ENCODE measurements at places on chromosomes 4 and X.
A peak's percentile ranks its signal among the peaks of the same experiment; 100 is the strongest.

- DNase-seq: no peak
These were observed 185.8 kb upstream of the STK26 start for GRCh38 chrX:131837325-131837724.

DNA sequence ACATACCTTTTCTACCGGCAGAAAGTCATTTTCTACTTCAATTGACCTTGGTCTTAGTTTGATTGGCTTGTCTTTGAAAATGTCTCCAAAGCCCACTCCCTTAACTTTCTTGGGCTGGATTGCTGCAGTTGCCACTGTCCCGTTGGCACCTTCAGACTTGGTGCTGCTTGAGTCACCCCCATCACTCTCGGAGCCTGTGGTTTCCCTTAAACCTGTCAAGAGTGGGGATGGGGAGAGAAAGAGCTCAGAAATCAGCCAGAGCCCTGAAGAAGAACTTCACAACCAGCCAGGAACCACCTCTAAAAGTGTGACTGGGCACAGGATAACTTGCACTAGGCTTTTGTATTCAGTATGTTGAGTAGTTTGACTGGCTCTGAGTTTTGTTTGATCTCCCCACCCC is 168.5 kb upstream of the MAP3K15 start:
- peak; percentile 2 for DNase-seq

DNA sequence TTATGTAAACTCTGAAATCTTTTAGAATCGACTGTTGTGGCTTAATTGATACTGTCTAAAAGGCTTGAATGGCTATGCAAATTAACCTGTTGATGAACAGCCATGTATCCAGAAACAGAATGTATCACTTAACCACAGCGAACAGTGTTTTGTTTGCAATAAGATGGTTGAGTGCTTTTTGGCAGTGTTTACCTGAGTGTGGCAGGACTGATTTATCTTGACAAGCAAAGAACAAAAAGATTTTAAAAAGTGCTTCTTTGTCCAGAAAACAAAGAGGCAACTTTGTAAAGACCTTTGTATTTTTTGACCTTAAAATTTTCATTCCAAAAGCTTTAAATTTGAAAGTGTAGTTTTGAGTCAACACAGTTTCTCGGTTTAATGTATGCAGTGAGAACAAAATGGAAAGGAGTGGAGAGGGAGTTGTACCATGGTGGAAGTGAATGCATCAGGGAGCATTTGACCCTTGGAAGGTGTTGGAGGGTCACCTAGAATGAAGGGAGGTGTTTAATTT is 18.0 kb downstream of the ARHGAP10 start:
- no peak for DNase-seq

DNA sequence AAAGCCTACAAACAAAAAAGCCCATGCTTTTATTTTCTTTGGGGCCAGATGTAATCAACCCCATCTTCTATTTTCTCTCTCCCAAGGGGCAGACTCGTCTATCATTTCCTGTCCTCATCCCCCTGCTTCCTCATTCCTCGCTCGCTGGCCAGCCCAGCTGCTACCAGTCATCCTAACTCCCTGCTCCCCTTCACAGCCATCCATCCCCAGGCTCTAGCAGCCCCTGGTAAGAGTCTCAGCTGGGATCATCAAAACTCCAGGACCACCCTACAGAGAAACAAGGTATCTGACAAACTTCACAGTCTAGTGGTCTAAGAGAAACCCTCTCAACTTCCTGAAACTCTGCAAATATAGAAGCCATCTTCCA is 23.6 kb downstream of the SH3KBP1 start:
- no peak for DNase-seq

GRCh38 chr4:103482893-103483292 is 236.9 kb downstream of the TACR3 start:
- DNase-seq: no peak

DNA sequence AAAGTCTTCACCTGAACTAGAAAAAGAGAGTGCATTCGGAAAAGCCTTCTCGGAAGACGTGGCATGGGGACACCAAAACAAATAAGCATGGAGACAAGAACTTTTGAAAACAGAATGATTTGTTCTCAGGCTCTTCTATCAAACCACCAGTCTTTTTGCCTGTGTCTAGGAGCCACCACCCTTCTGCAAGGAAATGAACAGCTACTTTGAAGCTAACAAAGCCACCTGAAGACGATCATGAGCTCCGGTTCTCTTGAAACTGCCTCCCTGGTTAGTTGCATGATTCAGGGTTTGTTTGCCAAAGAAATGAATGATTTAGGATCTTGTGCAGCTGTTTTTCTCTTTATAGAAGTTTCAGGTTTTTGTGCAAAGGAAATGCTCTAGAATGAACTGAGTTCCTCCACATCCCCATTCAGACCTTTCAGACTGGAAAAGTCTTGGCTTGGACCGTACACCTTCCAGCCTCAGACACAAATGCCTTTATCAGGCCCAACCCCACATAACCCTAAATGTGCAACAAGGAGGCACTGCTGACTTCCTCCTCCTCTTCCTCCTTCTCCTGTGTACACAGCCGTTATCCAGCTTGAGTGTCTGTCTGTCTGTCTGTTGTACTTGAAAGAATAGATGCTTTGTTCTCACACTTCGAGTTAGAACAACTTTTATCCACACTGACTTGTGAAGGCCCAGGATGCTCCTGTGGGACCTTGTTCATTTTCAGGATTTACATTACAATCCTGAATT is 334.8 kb upstream of the KLF3 start:
- DNase-seq: no peak

DNA sequence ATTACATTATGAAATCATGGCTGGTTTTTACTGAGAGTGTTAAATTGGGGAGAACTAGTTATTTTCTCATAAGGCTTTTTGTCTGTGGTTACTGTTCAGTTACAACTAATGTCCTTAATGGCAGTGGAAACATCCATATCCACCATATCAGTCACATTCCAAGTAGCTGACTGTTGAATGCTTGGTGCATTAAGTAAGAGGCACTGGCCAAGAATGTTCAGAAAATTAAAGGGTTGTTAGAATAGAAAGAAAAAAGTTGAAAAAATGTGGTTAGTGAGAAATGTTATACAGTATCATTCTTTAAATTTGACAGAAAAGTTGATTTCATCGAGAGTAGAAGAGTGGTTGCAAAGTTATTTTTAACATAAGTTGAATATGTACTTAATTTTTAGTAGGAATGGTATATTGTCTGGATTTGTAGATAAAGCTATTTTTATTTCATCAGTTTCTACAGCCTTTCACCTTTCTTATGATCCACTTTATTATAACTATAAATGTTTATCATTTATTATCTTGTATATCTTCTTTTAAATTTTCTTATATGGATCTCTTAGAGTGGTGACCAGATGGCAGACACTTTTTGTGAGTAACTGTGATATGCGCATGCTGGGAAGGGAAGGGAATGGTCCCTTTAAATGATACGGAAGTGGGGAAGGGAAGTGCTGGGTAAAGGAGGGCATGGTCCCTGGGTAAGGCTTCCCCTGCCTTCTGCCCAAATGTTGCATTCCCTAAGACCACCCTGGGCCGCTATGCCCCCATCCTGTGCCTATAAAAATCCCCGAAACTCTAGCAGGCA is 2407.1 kb downstream of the ARAP2 start:
- DNase-seq: no peak

GRCh38 chr4:138958519-138958918 is 57.1 kb upstream of the NOCT start:
- DNase-seq: no peak

- DNase-seq: no peak
These were observed 13.2 kb downstream of the ATP8A1 start for GRCh38 chr4:42643685-42644084.

GRCh38 chrX:137428221-137428661 is 137.7 kb upstream of the ZIC3 start:
- no peak for DNase-seq

DNA sequence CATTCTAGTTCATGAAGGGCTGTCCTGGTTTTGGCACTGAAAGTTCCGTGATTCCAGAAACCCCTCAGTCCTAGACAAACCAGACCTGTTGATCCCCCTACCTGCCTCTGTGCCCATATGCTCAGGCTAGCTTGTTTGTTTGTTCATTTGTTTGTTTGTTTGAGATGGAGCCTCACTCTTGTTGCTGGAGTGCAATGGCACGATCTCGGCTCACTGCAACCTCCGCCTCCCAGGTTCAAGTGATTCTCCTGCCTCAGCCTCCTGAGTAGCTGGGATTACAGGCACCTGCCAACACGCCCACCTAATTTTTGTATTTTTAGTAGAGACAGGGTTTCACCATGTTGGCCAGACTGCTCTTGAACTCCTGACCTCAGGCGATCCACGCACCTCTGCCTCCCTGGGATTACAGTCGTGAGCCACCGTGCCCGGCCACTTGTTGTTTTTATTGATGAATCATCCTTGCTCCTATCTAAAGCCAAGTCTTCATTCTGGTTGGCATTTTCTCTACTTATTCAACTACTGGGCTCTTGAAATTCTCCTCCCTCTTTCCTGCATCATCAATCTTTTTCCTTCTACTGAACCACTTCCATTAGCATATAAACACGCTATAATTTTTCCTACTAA is 86.3 kb upstream of the BMP2K start:
- no peak for DNase-seq

GRCh38 chrX:115134382-115134781 is 54.8 kb upstream of the RBMXL3 start:
- DNase-seq: no peak

Data from NK-92 treated with Interleukin-12 subunit alpha and Interleukin-12 subunit beta, amount 100 ng/mL, for 24 hours (cell line).